ENCODE measurements at places on chromosomes 3 and 15. TPM values are rescaled to one million over a fixed set of nuclear protein-coding genes. Genes with fewer than 3 reads are reported as not detected.

DNA sequence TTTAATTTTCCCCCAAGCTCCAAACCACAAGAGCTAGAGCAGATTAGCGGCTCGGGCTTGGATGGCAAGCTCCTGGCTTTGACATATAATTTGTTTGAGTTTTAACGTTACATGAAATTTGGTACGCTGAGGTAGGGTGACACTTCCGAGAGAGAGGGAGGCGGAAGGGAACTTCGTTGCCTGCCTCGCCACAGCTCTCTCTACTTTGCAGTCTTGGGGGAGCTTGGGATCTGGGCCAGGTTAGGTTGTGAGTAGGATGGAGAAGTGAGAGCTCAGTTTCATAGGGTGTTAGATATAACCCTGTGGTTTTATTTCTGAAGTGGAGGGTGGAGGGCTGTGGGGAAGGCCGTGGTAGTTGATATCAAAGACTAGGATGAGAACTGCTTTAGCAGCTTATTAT lies 39.7 kb downstream of the LRTM1 start:
- no peak for DNase-seq

- no peak for DNase-seq
These were observed 58.0 kb downstream of the GPR160 start for GRCh38 chr3:170095771-170096170.

DNA sequence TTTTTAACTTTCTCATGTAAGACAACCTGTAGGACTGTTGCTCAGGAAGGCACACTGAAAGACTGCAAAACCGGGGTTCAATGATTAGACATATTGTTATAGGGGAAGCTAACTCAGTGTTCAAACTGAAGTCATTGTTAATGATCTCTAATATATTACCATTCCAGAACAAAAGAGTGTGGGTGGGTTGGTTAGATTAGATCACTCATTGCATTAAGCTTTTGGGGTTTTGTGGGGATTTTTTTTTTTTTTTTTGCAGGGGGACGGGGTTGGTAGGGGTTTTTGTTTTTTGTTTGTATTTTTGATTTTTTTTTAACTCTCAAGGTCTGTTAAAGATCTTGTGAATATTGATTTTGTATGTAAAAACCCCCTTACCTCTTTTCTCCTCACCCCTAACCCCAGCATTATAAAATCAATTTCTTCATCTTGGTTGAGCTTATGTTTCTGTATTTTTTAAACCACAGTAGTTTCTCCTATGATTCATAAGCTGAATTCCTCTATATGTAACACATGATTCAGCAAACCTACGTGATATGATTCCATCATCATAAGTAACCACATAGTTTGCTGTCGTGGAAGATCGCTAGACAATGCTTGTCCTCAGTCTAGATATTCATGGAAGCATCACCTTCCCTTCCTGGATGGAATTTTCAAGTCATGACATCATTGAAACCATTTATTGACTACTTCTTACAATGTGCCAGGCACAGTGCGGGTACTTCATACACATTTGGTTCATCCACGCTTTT lies 544.1 kb upstream of the MDFIC2 start:
- DNase-seq = no peak

GRCh38 chr3:37731895-37732294 lies 129.8 kb upstream of the CTDSPL start:
- DNase-seq = no peak

GRCh38 chr3:141350666-141351065 lies 17.6 kb upstream of the ZBTB38 start:
- DNase-seq = no peak

DNA sequence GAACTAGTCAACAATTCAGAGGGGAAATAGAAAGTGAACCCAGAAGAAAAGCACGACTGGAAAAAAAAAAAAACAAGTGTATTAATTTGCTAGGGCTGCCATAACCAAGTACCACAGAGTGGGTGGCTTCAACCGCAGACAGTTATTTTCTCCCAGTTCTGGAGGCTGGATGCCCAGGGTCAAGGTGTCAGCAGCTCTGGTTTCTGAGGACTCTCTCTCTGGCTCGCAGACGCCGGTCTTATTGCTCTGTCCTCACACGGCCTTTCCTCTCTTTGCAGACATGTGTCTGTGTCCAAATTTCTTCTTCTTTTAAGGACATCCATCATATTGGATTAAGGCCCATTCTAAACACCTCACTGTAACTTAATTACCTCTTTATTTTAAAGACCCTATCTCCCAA lies 291.8 kb downstream of the XXYLT1 start:
- DNase-seq = no peak

DNA sequence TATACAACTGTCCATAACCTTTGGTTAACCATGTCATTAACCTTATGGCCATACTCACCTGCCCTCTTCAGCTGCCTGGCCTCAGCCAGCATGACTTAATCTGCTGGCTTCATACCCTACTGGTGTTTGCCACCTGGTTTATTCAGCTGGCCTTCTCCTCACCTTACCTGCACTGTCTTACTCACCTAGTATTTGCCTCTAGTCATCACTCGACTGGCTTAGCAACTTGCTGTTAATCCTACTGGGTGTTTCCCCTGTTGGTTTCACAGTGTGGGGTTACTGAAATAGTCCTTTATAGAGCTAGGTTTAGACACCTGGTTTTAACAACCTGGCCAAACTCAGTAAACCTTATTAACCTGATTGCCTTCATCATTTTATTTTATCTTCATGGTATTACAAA lies 96.4 kb downstream of the IL12A start:
- DNase-seq = no peak

UTS2B gene
- total RNA-seq = not detected

ADAM10 gene
- 106 TPM for total RNA-seq

SLC35G2 gene
- total RNA-seq = 4.2 TPM

GXYLT2 gene
- total RNA-seq = 47.7 TPM
